CMK (cell line): ENCODE measurements at places on chromosomes 13 and 19.

GRCh38 chr19:52961981-52962380 is 700 bp downstream of the ZNF816 start:
- DNase-seq = no peak

DNA sequence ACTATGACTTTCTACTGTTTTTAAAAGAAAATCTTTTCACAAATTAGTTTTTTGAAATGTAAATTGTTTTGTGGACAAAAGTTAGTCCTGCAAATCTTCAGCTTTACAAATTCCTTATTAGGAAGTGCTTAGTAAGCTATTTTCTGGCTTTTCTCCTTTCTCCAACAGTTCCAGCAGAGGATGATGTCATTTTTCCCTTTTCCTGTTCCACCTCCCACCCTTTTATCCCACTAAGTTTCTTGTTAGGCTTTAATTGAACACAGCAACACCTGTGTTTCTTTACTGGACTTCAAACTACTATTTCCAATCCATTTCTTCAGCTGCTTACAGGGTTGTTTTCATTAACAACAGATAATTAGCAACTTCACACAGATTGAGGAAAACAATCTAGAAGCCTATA is 389.2 kb downstream of the NDFIP2 start:
- no peak for DNase-seq

DNA sequence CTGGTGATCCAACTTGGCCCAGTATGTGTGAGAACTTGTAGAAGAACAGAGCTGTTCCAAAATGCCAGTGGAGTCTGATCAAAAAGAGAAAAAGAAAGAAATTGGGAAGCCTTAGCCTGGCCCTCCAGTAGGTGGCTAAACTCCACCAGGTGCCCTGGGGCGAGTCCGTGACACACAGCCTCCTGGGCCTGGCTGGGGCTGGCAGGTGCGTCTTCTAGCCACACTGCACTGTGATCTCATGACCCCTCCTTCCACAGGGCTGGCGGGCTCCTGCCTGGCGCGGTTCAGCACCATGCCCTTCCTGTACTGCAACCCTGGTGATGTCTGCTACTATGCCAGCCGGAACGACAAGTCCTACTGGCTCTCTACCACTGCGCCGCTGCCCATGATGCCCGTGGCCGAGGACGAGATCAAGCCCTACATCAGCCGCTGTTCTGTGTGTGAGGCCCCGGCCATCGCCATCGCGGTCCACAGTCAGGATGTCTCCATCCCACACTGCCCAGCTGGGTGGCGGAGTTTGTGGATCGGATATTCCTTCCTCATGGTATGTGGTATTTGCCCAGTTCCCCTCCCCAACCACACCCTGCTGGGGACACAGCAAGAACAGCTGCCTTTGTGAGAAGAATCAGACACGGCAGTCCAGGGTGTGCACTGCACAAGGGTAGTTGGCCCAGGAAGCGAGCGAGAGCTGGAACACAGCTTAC is 53.7 kb downstream of the RAB20 start:
- DNase-seq = no peak

- no peak for DNase-seq
Measured at GRCh38 chr19:41328157-41328841, 18.3 kb downstream of the CCDC97 start.

DNA sequence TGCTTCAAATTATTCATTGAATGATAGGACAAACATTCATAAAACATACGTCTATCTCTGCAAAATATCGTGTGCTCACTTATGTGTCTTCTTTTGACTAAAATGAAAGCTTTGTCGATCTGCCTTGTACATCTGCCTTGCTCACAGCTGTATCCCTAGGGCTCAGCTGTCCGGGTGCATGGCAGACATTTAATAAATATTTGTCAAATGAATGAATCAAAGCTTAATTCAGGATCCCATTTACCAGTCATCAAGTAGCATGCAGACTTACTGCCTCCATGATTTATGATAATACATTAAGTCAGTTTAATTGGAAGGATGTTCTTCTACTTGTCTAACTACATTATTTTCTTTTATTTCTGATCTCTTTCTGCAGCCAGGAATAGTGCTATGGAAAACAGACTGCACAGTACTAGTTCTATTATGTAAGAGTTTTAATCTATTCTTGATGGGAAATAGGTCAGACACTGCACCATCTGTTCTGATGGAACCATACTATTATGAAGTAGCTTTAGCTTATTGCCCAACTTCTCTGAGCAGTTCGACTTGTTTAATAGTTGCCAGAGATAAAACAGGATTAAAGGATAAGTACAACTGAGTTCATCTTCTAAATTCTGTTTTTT is 13.2 kb downstream of the SLC46A3 start:
- DNase-seq = no peak

DNA sequence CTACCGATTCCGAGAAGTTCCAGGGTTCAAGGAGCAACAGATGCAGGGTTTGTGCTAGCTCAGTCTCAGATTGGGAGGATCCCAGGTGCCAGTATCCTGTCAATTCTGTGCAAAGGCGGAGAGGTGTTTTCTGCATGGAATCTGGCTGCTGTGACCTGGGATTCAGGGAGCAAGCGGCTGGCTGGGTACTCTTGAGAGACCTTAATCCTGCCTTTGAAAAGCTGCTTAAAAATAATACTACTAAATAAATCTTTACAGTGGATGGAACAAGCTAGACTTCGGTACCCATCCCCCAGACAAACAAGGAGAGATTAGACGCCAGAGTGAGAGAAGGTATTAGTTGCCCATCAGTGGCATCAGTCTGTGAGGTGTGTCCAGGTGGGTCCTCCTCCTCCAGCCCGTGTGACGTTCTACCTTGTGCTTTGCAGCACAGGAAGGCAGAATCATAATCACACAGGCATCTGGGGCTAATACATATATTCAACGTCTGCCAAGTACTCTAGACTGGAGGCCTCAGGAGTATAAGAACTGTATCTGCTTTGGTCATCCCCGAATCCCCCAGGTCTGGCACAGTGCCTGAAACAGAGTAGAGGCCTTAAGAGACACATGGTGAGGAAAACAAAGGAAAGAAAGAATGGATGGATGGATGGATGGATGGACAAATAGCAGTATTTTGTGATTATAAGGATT is 230.6 kb downstream of the ZNF536 start:
- no peak for DNase-seq

GRCh38 chr19:30155381-30156200 is 213.6 kb downstream of the URI1 start:
- no peak for DNase-seq

DNA sequence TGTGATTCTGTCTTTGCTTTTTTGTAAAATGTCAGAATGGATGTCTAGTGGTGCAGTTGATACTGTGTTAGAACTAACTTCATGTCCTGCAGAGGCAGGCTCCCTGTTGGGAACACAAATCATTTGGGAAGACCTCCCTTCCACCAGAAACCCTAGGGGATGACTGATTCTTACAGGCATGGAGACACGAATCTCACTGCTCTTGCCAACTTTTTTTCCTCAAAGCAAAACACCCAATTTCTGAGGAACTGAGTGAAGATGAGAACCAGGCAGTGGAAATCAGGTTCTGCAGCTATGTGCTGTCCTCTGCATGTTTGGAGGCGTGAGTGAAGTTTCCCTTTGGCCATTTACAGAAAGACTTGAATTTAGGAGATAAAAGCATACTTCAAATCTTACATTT is 87.5 kb upstream of the CSNK1A1L start:
- DNase-seq = no peak
